ENCODE measurements at places on chromosomes 7 and 10. TPM values are rescaled to one million over a fixed set of nuclear protein-coding genes. Genes with fewer than 3 reads are reported as not detected.

Gene RNLS
- 12.7 TPM for polyA plus RNA-seq

Gene PTER
- 3.0 TPM for polyA plus RNA-seq

Gene PLXNA4
- 0.44 TPM for polyA plus RNA-seq

Gene PNLIP
- not detected for polyA plus RNA-seq

Gene OR2A7
- polyA plus RNA-seq = 3.4 TPM

Gene GNGT1
- not detected for polyA plus RNA-seq

Gene AMPH
- polyA plus RNA-seq = 3.6 TPM

Gene RHEB
- 50.4 TPM for polyA plus RNA-seq

Gene PNLIPRP1
- polyA plus RNA-seq = not detected

Gene WNT2
- polyA plus RNA-seq = not detected

Gene ANXA8L1
- not detected for polyA plus RNA-seq

Gene C10orf62
- polyA plus RNA-seq = 0.05 TPM

Gene NSUN6
- polyA plus RNA-seq = 5.9 TPM

Gene UNCX
- polyA plus RNA-seq = 0.03 TPM

Gene OR13A1
- 0.35 TPM for polyA plus RNA-seq

Gene VWA2
- polyA plus RNA-seq = 3.7 TPM

Gene TMEM178B
- 4.4 TPM for polyA plus RNA-seq

Gene SPDYE6
- not detected for polyA plus RNA-seq

Gene TMUB1
- 56.2 TPM for polyA plus RNA-seq

Gene IKZF5
- 5.2 TPM for polyA plus RNA-seq

Gene SLC18A3
- 0.28 TPM for polyA plus RNA-seq

Gene C10orf105
- 0.71 TPM for polyA plus RNA-seq

Gene NXPH1
- polyA plus RNA-seq = 0.14 TPM

Gene DGKI
- polyA plus RNA-seq = 0.22 TPM

Gene RAPGEF5
- polyA plus RNA-seq = 4.4 TPM

Gene GPRIN2
- polyA plus RNA-seq = 19.7 TPM

Gene DOCK4
- 5.1 TPM for polyA plus RNA-seq

Gene CXCL12
- 53.8 TPM for polyA plus RNA-seq

All from H1 (cell line).